Mesendoderm (in vitro differentiated cells): ENCODE measurements at places on chromosomes 12 and 14.

GRCh38 chr14:89625244-89625713 lies 208.2 kb upstream of the FOXN3 start:
- DNase-seq = no peak

DNA sequence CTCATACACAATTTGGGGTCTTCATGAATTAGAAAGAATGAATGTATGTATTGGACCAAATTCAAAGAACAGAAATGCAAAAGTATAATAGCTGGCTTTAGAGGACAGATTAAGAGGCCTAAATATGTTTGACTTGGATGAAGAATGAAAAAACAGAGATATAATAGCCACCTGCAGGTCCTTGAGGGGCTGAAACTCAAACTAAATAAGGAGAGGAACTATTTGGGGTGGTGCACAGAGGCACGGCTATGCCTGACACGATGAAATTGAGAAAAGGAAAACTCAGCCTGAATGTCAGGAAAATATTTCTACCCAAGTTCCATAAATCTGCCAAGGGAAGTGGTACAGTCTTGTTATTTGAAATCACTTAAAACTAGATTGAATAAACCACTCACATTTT lies 222.9 kb upstream of the DDHD1 start:
- DNase-seq = no peak

DNA sequence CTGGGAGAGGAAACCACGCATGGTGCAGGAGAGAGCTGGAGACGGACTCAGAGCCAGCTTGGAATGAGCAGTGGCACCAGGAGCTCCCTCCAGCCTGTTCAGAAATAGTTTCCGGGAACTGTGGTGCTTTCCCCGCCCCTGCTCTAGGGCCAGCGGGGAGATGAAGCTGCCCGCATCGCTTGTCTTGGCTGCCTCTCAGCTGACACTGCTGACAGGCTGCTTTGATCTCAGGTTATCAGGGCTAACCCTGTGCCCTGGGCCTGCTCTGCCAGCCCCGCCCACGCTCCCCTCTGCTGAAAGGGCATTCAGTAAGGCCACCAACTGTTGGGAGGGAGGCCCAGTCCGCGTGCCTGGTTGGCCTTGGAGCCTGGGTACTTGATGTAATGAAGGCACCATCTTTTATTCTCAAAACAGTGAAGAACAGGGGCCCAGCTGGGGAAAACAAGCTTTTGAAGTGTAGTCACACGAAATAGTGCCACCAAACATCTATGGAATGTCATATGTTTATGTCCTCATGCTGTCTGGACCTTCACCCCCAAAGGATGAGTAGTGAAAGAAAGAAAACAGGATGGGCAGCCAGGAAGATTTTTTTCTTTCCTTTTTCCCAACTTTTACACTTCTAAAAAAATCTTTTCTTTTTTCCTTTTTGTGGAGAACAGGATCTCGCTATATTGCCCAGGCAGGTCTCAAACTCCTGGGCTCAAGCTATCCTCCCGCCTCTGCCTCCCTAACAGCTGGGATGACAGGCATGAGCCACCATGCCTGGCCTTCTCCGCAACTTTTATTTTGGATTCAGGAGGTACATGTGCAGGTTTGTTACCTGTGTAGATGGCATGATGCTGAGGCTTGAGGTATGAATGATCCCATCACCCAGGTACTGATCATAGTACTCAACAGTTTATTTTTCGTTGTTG lies 115.9 kb upstream of the TBX3 start:
- no peak for DNase-seq

- no peak for DNase-seq
These were observed 58.3 kb upstream of the ANP32D start for GRCh38 chr12:48414021-48414420.

DNA sequence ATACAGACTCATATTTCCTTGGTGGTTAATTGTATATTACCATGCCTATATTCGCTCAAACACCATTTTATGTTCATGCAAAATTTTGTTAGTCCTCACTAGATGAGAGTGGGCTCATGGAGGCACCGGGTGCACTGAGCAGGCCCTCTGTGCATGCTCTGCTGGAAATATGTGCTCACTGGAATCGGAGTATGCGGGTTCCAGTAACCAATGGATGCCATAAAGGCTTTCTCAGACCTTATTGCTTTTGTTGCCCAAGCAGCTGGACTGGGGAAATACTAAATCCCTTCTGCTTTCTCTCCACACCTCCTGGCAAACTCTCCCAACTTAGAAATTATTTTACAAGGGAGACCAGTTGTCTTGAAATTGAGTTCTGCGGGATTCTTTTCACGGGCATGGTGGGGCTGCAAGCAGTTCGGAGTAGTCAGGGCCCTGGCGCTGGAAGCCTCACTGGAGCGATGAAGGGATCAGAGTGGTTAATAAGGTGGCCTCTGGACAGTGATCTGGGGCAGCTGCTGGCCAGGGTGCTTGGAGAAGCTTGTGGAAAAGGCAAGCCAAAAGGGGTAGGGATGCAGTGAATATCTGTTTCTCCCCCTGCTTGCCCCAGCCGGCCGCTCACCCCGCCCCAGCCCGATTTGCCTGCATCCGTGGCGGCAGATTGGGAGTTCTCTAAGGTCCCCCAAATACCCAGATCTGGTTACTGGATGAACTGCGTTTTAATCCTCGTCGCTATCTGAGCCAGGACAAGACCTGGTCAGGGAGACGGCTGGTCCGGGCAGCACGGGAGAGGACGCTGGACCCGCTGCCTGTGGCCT lies 7.4 kb upstream of the HOXC6 start:
- no peak for DNase-seq

DNA sequence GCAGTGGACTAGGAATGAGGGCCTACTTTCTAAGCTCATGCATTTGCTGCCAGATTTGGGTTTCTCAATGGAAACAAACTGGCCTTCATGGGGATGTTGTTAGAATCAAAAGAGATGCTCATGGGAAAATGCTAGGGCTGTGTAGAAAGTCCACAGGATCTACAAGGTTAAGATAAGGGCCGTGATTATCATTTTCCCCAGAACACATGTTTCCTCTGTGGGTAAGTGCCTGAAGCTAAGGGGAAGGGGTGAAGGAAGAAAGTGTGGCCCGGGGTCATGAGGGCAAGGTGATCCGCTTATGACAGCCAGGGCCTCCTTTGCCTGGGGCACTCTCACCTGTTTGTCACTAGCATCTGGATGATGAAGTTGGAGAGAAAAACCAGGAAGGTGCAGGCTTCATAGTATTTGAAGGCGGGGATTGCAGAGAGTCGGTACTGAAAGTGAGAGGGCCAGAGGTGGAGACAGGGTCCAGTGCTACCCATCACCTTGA lies 9.8 kb downstream of the ADCY4 start:
- DNase-seq = no peak

DNA sequence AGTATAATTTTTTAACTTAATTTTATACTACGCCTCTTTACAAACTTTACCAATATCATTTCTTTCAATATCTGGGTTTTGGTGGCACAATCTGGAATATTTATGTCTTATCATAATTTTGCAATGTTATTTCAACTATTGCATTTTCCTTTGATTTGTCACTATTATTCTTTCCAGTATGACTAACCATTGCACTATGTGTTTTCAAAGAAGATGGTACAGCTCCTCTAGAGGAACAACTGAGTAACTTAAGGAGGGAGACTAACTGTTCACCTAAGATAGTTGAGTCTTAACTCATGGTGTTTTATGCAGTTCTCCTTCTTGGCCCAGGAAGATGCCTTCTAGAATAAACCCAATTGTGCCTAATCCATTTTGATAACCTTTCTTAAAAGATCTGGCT lies 60.5 kb upstream of the KIF21A start:
- peak; percentile 29 for DNase-seq

DNA sequence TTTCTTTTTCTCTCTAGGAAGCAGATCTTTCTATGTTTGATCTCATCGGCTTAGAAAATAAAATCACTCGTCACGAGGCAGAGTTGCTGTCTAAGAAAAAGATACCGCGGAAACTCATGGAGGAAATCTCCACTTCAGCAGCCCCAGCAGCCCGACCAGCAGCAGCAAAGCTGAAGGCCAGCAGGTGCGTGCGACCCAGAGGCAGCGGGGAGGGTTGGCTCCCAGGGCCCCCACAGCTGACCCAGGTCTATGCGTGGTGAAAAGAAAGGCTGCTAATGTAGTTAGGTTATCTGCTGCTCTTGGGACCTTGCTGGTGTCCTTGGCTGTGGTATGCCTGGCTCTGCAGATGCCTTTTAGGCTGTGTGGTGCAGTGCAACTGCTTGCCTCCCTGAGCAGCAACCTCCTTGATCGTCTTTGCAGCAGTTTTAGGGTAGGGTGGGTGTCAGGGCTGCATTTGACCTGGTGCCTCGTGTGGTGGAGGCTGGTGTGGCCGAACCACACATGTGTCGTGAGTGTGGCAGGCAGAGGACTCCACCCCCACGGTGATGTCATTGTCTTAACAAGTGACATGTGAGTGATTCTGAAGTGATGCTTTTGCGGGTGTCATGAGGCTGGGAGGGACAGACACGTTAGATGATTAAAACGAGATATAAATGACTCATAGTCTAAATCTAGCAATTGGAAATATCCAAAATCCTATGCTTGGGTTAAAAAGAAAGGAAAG lies 68.6 kb downstream of the EP400 start:
- DNase-seq = peak; percentile 48

DNA sequence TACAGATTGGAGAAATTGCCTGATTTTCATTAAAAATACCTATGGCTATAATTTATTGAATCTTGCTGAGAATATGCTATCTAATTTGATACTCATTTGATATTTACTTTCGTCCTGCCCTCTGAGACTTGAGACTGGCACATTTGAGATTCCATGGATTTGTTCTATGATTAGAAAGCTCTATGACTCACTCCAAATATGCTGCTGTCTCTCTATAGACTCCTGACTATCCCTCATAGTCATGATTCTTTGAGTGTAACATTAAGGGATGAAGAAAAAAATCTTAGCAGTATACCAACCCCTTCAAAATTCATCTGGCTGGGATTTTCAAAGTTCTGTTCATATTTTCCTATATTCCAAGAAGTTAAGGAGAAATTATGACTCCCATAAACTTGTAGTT lies 191.9 kb downstream of the LRIG3 start:
- DNase-seq = no peak

DNA sequence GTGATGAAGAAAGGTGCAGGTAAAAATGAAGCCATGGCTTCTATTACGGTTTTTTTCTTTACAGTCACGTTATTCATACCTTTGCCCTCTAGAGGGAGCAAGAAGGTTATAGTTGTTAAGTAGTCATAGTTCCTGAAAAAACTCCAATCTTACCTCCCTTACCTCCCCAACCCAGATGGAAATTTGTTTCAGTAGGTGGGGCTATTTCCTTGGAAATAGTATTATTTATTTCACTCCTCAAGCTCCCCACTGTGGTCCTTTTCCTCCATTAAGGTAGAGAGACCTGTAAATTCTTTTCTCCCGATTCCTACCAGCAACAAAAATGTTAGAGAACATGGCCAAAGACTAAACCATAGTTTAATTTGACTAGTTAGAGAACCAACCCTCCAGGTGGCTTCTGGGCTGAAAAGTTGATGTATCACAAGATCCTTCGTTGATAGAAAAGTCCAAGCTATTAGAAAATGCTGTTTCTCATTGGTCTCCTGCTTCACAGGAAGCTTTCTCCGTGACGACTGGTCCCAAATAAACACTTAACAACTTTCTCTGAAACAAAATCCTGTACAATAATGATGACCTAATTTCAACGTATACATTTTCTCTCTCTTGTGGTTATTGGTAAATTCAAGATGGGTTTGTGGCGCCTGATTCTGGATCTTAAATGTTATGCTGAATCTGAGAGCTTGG lies 43.5 kb downstream of the TMX1 start:
- peak; percentile 89 for DNase-seq

DNA sequence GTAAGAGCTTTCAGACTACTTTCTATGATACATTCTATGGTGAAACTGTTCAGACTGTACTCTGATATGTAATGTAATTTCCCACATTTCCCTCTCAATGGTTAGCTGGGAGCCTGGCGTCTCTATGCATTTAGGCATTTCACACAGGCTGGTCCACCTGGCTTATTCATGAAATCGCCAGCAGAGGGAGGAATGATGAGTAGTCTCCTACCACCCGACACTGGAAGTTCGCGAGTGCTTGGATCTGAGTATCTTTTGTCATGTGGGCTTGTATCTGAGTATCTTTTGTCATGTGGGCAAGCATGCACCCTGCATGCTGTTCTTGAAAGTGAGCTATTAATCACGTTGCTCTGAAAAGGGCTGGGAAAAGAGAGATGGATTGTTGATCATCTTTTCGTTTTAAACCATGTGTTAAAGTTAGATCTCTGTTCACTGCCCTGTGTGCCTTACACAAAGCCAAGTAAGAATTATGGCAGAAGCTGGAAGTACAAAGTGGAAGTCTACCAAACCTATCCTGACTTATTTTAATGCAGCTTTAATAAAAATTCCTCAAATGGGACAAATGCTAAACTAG lies 235.0 kb downstream of the ATP23 start:
- DNase-seq = peak; percentile 81
